ENCODE measurements at places on chromosomes 7 and 10.

- no peak for DNase-seq
These were observed 80.8 kb downstream of the PPP1R17 start for GRCh38 chr7:31767686-31768358.

DNA sequence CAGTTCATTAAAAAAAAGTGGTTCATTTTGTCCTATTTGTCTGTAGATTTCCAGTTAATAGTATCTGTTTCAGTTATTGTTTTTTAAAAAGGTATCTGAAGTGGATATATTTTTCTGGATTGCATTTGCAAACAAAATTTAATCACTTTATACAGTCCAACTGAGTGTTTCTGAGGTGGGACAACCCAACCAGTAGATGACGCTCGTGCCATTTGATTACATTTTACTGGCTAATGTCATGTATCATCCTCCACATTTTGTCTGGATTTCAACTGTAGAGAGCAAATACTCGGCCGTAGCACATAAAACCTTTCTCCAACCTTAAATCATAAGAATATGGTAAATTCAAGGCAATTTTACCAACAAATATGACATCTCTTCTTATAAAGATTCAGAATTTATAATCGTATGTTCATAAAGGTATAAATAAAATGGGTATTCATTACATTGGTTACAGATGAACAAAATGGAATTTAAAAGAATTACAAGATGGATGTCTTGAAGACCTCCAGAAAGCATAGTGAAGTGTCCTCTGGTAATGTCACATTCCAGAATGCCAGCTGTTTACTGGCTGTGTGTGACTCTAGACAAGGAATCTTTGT, 789.0 kb downstream of the PHTF2 start:
- DNase-seq, result no peak

DNA sequence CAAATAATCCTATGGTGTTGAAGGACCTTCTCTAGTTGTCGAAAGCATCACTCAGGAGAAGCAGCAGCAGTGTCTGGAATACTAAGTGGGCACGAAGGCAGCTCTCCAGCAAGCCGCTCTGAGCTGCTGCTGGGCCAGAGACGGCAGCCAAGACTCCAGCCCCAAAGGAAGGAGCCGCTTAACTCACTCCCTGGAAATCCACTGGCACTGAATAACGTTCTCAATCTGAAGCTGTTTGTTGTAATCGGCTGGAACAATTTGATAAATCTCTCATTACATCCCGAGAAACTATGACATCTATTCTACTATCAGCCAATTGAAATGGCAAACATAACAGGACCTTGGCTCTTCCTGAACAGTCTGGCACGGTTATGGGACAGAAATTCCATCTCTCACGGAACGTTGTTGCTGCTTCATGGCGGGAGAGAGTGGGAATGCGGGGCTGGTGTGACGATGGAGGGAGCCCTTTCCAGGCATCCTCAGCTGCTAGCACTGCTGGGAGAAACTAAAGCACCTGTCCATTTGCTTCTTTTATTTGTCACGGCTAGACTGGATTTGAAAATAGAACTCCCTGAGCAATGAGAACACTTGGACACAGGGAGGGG, 331.5 kb upstream of the RNF32 start:
- no peak for DNase-seq

GRCh38 chr10:124626759-124627380, 117.3 kb downstream of the FAM53B start:
- DNase-seq, result no peak

DNA sequence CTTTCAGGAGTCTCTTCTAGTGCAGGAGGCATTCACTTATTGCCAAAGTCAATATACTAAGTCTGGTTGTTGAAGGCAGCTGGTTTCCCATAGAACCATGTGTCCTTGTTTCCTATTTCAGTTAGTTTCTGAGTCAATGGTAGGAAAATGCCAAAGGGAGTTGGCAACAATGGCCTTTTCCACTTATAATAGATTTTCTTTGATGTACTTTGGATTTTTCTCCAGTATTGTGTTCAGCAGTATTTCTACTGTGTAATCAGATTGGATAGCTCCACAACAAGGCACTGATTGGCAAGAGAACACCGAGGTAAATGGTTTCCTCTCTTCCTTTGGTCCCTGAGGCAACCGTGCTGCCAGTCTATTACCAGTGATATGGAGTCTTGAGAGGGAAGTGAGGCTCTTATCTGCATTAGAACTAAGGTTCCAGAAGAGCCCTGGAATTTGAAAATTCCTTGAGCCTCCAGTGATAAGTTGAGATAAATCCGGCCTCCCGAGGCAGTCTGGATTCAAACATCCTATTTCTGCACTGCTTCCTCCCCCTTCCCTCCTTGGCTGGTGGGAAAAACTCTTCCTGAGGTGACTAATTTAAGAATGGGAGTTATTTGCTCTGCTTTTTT, 7.9 kb upstream of the SEPTIN7 start:
- no peak for DNase-seq
